Mucosa of gallbladder (tissue), 1 donor: ENCODE measurements at places on chromosomes 2 and 18. TPM values are rescaled to one million over a fixed set of nuclear protein-coding genes. Genes with fewer than 3 reads are reported as not detected.

- no peak for DNase-seq
Observed at GRCh38 chr2:73003027-73003426, 68.5 kb downstream of the SFXN5 start.

DNA sequence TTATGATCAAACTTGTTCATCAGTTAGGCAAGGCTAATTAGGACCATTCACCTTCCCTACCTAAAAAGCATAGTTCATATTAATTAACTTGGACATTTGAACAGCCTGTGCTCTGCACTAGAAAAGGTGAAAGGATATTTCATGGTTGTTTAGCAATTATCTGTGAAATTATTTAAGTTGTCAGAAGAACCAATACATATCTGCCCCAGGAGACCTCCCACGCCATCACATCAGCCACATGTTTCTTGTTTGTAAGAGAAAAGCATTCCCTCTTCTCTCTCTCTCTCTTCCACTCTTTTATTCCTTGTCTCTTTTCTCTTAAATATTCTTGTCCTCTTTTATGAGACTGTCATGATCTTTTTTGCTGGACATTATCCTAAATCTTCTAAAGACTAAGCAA is 282.0 kb upstream of the RND3 start:
- no peak for DNase-seq

DNA sequence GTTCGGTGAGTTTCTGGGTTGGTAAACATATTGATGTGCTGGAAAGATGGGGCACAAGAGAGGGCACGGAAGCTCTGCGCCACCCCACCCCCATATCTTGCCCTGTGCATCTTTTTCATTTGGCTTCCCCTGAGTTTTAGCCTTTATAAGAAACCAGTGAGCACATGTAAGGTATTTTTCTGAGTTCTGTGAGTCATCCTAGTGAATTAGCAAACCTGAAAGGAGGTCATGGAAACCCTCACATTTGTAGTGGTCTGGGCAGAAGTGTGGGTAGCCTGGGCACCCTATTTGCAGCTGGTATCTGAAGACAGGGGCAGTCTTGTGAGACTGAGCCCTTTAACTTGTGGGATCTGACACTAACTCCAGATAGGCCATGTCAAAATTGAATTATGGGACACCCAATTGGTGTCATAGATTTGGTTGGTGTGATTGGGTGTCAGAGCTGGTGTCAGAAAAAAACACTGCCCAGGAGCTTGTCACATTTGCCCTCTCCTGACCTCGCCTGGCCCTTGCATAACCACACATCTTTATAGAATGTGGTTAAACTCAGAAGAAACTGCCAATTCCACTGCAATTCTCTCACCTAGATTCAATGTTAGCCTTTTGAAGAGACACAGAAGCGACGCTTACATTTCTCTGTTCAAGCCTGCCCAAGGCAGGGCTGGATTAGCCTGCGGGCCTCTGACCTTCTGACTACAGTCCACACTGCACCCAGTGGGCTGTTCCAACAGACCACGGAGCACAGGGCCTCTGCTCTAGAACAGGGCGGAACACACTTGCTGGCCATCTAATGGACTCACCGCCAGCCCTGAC is 12.0 kb upstream of the GALM start:
- no peak for DNase-seq

- no peak for DNase-seq
Observed at GRCh38 chr2:22520369-22521288, 864.4 kb upstream of the KLHL29 start.

- no peak for DNase-seq
Observed at GRCh38 chr2:239918749-239919148, 106.4 kb downstream of the NDUFA10 start.

GRCh38 chr18:47986620-47987387 is 56.3 kb upstream of the SMAD2 start:
- DNase-seq, result no peak

DNA sequence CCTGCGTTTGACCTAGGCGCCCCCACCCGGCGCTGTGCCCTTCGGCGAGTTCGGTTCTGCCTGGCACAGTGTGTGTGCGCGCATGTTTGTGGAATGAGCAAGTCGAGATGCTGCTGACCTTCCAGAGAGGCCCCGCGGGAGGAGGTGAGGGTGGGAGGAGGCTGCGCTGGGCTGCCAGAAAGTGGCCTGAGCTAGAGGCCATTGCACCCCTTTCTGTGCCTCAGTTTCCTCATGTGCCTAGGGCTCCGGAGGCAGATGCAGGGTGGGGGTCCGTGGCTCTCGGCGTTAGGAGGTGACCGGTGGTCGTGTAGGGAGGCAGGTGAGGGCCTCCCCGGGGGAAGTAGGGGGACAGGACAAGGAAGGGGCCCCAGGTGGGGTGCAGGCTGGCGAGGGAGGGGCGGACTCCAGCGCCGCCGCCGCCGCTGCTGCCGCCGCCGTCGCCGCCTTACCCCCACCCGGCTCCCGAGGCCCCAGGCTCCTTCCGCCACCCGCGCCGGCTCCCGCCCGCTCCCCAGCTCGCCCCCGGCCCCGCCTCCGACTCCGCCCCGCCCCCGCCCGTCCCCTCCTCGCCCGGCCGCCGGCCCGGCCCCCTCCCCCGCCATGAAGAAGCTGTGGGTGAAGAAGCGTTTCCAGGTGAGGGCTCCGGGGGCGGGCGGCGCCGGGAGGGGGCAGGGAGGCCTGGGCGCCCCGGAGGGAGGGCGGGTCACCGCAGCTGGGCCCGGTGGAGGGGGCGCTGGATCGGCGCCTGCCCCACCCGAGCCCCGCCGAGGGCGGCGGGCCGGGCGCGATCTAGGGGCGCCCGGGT is 7.0 kb downstream of the SPEG start:
- DNase-seq, result no peak

DNA sequence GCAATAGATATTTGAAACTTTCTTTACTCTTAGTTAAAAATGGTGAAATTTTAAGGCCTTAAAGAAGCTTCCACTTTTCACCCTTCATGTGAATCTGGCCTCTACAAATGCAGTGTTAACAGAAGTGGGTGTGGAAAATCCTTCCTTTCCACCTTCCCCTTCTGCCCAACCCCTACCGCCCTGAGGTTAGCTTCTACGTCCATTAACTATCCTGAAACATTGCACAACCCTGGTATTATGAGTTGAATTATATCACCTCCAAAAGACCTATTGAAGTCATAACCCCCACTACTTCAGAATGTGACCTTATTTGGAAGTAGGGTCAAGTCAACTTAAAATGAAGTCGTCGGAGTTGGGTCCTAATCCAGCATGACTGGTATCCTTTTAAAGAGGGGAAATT is 80.8 kb upstream of the ACSL3 start:
- DNase-seq, result no peak

DNA sequence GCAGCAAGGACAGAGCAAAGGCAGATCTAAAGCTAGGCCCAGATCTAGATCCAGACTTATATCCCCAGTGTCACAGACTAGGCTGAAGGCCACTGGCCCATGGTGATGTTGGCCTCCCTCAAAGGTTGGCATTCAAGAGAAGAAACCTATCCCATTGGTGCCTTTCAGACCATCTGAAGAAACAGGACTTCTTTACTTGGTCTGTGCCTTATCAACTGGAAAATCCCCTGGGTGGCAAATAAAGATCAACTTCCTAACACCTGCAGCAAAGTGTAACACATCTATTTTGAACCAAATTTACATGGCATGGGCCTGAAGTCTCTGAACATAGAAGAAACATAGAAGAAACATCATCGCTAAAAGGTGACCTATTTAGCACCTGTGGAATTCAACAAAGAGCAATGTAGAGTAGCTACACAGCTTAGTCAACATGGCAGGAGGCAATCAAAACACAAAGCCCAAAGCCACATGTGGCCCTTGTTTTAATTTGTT is 35.8 kb downstream of the METTL4 start:
- no peak for DNase-seq

DNA sequence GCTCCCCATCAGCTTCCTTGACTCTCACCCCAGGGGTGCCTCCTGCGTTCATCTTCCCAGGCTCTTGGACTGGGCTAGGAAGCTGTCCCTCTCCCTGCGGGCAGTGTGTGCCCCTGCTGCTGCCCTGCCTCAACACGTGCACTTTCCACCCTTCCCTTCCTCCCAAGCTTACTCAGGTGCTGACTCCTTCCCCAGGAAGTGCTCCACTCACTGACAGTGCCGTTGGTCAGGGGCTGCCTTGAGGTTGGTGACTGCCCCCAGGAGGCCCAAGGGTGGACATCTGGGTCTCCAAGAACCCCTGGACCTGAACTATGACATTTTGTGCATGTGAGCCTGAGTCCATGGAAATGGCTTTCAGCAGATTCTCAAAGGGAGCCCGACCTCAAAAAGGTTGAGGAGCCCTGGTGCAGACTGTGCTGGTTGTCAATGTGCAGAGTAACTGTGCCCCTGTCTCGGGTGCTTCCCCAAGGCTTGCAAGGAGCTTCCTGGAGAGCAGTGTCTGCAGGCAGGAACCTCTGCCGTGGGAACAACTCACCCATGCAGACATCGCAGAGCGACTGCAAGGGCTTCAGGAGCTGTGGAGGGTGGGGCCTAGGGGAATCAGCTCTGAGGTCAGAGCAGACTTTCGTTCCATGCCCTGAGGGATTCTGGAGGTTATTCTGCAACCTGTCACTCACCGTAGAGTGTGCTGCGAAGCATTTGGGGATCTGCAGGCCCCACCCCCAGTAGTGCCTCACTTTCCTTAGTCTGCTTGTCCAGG is 116.5 kb upstream of the MCFD2 start:
- DNase-seq, result no peak

DNA sequence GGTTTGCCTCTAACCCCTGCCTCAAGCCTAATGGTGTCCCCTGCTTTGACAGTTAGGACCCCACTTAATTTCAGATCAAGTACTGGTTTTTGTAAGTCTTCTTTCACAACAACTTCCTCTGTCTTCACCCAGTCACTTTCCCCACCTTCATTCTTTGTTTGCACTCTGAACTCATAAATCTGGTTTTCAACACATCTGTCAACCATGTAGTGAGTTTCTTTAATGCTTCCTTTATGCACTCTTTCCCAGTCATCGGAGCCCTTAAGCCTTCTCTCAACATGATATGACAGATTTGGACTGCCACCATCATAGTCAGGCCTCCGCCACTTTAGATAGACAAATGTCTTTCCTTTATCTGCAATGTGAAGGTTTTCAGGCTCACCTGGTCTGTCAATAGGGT is 109.1 kb downstream of the PLEKHA3 start:
- no peak for DNase-seq

- DNase-seq, result no peak
Observed at GRCh38 chr2:784753-785152, 107.5 kb upstream of the TMEM18 start.

GRCh38 chr2:204177977-204178522 is 241.5 kb downstream of the ICOS start:
- DNase-seq, result peak; percentile 35

The CCDC150 gene
- 2.7 TPM for total RNA-seq

The ELOA2 gene
- total RNA-seq, result not detected

The NR4A2 gene
- 11.9 TPM for total RNA-seq

The UCN gene
- 3.1 TPM for total RNA-seq
